Spinal cord (tissue), 10 donors: ENCODE measurements at places on chromosomes 3 and 15. TPM values are rescaled to one million over a fixed set of nuclear protein-coding genes. Genes with fewer than 3 reads are reported as not detected.

The SLC22A13 gene
- 0.10 TPM for polyA plus RNA-seq

The GJD2 gene
- 16.6 TPM for polyA plus RNA-seq

The ZNF385D gene
- 26.9 TPM for polyA plus RNA-seq

The LTF gene
- 0.47 TPM for polyA plus RNA-seq

DNA sequence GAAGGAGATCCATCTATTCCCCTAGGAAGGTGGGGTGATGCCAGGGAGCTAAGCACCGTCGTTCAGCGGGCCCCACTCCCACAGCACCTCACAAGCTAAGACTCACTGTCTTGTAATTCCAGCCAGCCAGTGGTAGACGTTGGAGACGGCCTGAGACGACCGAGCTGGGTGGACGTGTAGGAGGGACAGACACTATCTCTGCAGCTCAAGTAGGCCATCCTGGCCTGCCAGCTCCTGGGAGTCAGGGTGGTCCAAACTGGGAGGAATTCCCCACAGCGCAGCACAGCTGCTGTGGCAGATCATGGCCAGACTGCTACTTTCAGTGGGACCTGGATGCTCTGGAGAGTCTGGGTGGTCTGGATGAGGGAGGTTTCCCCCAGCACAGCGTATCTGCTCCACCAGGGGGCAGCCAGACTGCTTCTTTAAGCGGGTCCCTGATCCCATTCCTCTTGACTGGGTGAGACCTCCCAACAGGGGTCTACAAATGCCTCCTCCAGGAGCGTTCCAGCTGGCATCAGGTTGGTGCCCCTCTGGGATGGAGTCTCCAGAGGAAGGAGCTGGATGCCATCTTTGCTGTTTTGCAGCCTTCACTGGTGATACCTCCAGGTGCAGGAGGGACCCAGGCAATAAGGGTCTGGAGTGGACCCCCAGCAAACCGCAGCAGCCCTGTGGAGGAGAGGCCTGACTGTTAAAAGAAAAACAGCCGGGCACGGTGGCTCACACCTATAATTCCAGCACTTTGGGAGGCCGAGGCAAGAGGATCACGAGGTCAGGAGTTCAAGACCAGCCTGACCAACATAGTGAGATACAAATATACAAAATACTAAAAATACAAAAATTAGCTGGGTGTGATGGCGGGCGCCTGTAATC lies 27.6 kb downstream of the GNB5 start:
- peaks cover 3% of the 10 kb centered on the region for H3K4me1 ChIP-seq
- no peaks in the 10 kb centered on the region for H3K27me3 ChIP-seq
- H3K36me3 ChIP-seq = peaks cover 17% of the 10 kb centered on the region
- no peak overlapping the region for H3K27ac ChIP-seq
- DNase-seq = no peak
- no peak overlapping the region for H3K4me3 ChIP-seq

DNA sequence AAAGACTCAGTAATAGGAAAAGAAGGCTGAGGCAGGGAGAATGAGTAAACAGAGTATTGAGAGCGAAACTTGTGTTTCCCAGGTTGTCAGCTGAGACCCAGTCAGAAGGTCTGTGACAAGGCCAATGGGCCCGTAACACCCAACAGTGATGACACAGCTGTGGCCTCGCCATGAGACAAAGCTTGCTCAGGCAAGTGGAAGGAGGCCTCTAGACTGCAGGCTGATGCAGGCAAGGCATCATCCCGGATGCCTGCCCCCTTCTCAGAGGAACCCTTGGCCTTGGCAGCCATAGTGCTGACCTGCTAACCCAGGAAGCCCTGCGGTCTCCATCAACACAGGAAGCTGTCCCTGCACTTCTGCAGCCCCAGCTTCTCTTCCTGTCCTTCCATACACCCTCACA lies 15.4 kb downstream of the RAB6B start:
- no peaks in the 10 kb centered on the region for H3K27me3 ChIP-seq
- peaks cover 23% of the 10 kb centered on the region for H3K4me1 ChIP-seq
- peaks cover 8% of the 10 kb centered on the region for H3K36me3 ChIP-seq
- no peak overlapping the region for H3K27ac ChIP-seq

- H3K4me3 ChIP-seq = peak within 1 kb of the TSS; percentile 64
- DNase-seq = peak; percentile 2
- no peak within 1 kb of the TSS for H3K27ac ChIP-seq
- peaks cover 2% of the 10 kb centered on the region for H3K27me3 ChIP-seq
- H3K36me3 ChIP-seq = no peaks in the 10 kb centered on the region
- H3K4me1 ChIP-seq = peaks cover 7% of the 10 kb centered on the region
These were observed at the start of gene PLSCR2 for GRCh38 chr3:146469150-146470017. PLSCR2 (minus strand) TSS chr3:146469561; CDS start chr3:146459904, 9,657 bp downstream.

DNA sequence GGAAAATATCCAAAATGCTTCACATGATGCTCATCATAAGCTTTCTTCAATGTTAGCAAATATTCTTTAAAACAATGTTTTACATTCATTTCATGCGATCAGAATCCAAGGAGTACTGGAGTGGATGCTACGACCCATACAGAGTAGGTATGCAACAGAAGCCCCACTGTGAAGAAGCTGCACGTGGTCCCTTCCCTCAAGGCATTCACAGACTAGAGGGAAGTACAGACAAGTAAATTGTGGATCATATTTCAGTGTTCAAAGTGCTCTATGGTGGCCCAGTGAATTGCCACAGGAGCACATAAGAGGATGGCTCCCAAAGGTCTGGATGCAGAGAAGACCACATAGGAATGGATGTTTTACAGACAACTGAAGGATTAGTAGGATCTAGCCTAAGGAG lies 789.9 kb downstream of the IGSF11 start:
- DNase-seq = no peak
- no peak overlapping the region for H3K27ac ChIP-seq
- no peaks in the 10 kb centered on the region for H3K4me1 ChIP-seq

DNA sequence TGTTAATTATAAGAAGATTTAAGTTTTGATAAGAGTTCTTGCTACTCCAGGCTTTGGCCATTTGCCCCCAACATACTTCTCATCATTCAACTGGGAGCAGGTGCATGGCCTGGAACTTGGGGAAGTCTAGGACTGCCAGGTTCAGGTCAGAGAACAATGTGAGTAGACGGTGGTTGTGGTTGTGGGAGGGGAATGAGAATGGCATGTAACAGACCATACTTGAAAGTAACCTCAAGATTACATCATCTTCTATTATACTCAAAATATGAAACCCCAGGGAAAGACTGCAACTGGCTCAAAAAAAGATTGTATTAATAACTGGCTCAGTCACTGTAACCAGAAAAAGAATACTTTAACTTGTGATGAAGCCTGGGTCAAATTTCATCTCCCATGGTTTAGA lies 364.9 kb upstream of the DPPA4 start:
- no peaks in the 10 kb centered on the region for H3K4me1 ChIP-seq
- H3K27me3 ChIP-seq = no peaks in the 10 kb centered on the region
- H3K27ac ChIP-seq = no peak overlapping the region
- no peak for DNase-seq
- no peaks in the 10 kb centered on the region for H3K36me3 ChIP-seq

- H3K27me3 ChIP-seq = no peaks in the 10 kb centered on the region
- H3K36me3 ChIP-seq = no peaks in the 10 kb centered on the region
- no peaks in the 10 kb centered on the region for H3K4me1 ChIP-seq
- no peak overlapping the region for H3K4me3 ChIP-seq
These were observed 17.8 kb upstream of the MB21D2 start for GRCh38 chr3:192935441-192935840.

GRCh38 chr15:92189166-92189565 lies 204.5 kb upstream of the ST8SIA2 start:
- no peak for DNase-seq
- no peak overlapping the region for H3K27ac ChIP-seq
- H3K27me3 ChIP-seq = no peaks in the 10 kb centered on the region
- no peak overlapping the region for H3K4me3 ChIP-seq
- H3K36me3 ChIP-seq = no peaks in the 10 kb centered on the region
- no peaks in the 10 kb centered on the region for H3K4me1 ChIP-seq

- H3K27ac ChIP-seq = no peak overlapping the region
- H3K27me3 ChIP-seq = no peaks in the 10 kb centered on the region
- peaks cover 28% of the 10 kb centered on the region for H3K4me1 ChIP-seq
- no peak overlapping the region for H3K4me3 ChIP-seq
- DNase-seq = no peak
These were observed 15.6 kb upstream of the TLE3 start for GRCh38 chr15:70113304-70113700.

- no peak overlapping the region for H3K4me3 ChIP-seq
- no peaks in the 10 kb centered on the region for H3K36me3 ChIP-seq
- DNase-seq = peak; percentile 4
These were observed 46.8 kb upstream of the MELTF start for GRCh38 chr3:197076415-197076814.

GRCh38 chr15:25508369-25509002 lies 69.7 kb upstream of the UBE3A start:
- no peak overlapping the region for H3K4me3 ChIP-seq
- no peak for DNase-seq
- no peaks in the 10 kb centered on the region for H3K27me3 ChIP-seq
- H3K4me1 ChIP-seq = peaks cover 7% of the 10 kb centered on the region

DNA sequence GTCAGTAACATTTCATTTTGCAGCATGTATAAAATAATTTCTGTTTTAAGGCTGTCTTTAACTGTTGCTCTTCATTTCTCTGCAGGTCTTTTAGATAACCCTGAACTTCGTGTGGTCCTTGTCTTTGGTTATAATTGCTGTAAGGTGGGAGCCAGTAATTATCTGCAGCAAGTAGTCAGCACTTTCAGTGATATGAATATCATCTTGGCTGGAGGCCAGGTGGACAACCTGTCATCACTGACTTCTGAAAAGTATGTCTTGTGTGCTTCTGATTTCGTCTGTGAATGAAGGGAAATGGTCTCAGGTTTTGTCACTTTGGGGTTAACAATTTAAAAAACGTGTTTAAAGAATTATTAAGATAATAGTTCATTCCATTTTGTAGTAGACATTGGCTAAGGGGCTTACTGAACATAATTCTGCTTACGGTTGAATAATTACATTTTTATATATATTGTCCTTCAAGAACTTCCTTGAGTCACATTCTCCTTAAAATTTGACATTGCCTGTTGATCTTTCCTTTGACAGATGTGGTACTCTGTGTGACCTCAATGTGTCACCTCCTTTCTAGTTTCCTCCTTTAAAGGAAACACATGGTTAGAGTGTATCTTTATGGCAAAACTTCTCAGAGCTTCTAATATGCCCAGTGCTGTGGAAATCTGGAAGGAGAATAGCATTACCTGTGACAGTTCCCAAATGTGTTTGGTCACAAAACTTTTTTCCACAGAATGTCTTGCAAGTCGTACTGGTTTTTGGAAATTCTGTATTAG lies 26.3 kb downstream of the FBXO22 start:
- no peaks in the 10 kb centered on the region for H3K27me3 ChIP-seq
- H3K4me1 ChIP-seq = no peaks in the 10 kb centered on the region
- peaks cover 4% of the 10 kb centered on the region for H3K36me3 ChIP-seq

GRCh38 chr15:81784751-81785150 lies 261.1 kb downstream of the MEX3B start:
- no peaks in the 10 kb centered on the region for H3K27me3 ChIP-seq
- H3K4me1 ChIP-seq = no peaks in the 10 kb centered on the region
- no peak overlapping the region for H3K4me3 ChIP-seq
- H3K36me3 ChIP-seq = no peaks in the 10 kb centered on the region
- DNase-seq = no peak

DNA sequence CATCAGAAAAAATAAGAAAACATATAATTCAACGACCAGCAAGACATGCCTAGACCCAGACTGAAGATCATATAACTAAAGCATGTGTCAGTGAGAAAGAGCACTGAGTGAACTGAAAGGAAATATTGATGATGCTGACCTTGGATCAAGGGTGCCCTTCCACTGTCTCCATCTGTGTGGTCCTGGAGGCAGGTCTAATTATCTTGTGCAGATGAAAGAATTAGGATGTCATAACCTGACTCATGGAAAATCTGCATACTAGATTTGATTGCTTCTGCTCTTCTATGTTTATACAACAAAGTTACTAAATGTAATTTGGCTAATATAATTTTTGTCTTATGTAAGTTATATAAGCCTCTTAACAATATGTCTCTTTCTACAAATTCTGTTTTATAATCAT lies 264.6 kb upstream of the TGFBR2 start:
- no peaks in the 10 kb centered on the region for H3K27me3 ChIP-seq
- H3K27ac ChIP-seq = no peak overlapping the region
- H3K36me3 ChIP-seq = no peaks in the 10 kb centered on the region
- no peak for DNase-seq

DNA sequence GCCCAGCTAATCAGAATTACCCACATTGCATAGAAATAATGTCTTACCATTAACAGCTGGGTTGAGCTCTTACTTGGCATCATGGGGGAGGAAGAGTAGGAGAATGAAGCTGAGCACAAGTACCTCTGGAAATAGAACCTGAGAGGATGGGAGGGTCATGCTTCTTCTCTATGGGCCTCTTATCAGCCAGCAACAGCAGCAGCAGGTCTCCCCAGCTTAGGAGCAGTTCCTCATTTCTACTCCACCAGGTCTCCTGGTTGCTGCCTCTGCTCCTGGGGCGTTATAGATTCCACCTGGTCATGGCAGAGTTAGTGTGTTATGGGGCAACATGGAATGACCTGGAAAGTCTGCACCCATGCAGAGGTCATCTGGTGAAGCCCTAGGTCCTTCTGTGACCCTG lies 3.4 kb downstream of the FSD2 start:
- no peak for DNase-seq
- H3K27me3 ChIP-seq = no peaks in the 10 kb centered on the region
- no peak overlapping the region for H3K27ac ChIP-seq
- peaks cover 3% of the 10 kb centered on the region for H3K36me3 ChIP-seq

- H3K4me3 ChIP-seq = no peak overlapping the region
- H3K27me3 ChIP-seq = peaks cover 17% of the 10 kb centered on the region
- H3K4me1 ChIP-seq = peaks cover 9% of the 10 kb centered on the region
- no peaks in the 10 kb centered on the region for H3K36me3 ChIP-seq
- no peak for DNase-seq
These were observed 2.3 kb upstream of the TGFBR2 start for GRCh38 chr3:30604093-30604492.

GRCh38 chr15:64695561-64695992 lies 79.8 kb downstream of the RBPMS2 start:
- DNase-seq = no peak
- no peaks in the 10 kb centered on the region for H3K27me3 ChIP-seq
- H3K4me1 ChIP-seq = peaks cover 54% of the 10 kb centered on the region
- no peak overlapping the region for H3K4me3 ChIP-seq
- peaks cover 26% of the 10 kb centered on the region for H3K36me3 ChIP-seq

GRCh38 chr3:133595341-133595740 lies 21.9 kb downstream of the CDV3 start:
- DNase-seq = no peak
- no peaks in the 10 kb centered on the region for H3K36me3 ChIP-seq
- H3K27ac ChIP-seq = no peak overlapping the region
- no peaks in the 10 kb centered on the region for H3K4me1 ChIP-seq
- H3K27me3 ChIP-seq = no peaks in the 10 kb centered on the region

- H3K27me3 ChIP-seq = no peaks in the 10 kb centered on the region
- peaks cover 56% of the 10 kb centered on the region for H3K36me3 ChIP-seq
- no peak overlapping the region for H3K27ac ChIP-seq
- peaks cover 4% of the 10 kb centered on the region for H3K4me1 ChIP-seq
- DNase-seq = no peak
These were observed 19.5 kb downstream of the ZXDC start for GRCh38 chr3:126456211-126456610.

- no peaks in the 10 kb centered on the region for H3K27me3 ChIP-seq
- H3K36me3 ChIP-seq = peaks cover 97% of the 10 kb centered on the region
- DNase-seq = no peak
- peaks cover 17% of the 10 kb centered on the region for H3K4me1 ChIP-seq
These were observed 32.9 kb downstream of the PTPN23 start for GRCh38 chr3:47413751-47414150.

GRCh38 chr15:88788816-88789215 lies 14.4 kb upstream of the ACAN start:
- DNase-seq = no peak
- no peak overlapping the region for H3K27ac ChIP-seq
- H3K4me3 ChIP-seq = no peak overlapping the region
- H3K36me3 ChIP-seq = no peaks in the 10 kb centered on the region

- H3K4me1 ChIP-seq = no peaks in the 10 kb centered on the region
- no peaks in the 10 kb centered on the region for H3K27me3 ChIP-seq
- DNase-seq = no peak
- no peak overlapping the region for H3K27ac ChIP-seq
- no peak overlapping the region for H3K4me3 ChIP-seq
These were observed 319.9 kb upstream of the ICE2 start for GRCh38 chr15:60798821-60799220.
